ENCODE measurements at places on chromosomes 6 and 20.

DNA sequence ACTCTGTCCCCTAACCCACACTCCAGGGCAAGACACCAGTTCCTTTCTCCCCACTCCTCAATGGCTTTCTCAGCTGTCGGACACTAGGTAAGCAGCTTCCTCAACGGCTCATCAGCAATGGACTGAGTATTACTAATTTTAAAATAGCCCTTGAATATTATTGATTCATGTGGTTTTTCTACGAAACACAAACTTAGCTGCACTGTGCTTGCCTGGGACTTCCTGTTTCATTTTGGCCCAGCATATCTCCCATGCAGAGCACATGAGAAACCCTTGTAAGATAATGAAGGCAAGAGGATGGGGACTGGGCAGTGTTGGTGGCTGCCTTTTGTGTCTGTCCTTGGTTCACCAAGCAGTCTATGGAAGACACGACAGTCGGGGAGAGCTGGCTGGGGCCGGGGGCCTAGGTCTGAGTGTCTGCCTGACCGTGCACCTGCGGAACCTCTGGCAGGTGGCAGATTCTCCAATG lies 48.9 kb downstream of the RNASET2 start:
- no peaks in the 10 kb centered on the region for H3K27me3 ChIP-seq
- H3K36me3 ChIP-seq: no peaks in the 10 kb centered on the region
- no peaks in the 10 kb centered on the region for H3K4me1 ChIP-seq
- no peak overlapping the region for H3K27ac ChIP-seq
- no peak for DNase-seq

DNA sequence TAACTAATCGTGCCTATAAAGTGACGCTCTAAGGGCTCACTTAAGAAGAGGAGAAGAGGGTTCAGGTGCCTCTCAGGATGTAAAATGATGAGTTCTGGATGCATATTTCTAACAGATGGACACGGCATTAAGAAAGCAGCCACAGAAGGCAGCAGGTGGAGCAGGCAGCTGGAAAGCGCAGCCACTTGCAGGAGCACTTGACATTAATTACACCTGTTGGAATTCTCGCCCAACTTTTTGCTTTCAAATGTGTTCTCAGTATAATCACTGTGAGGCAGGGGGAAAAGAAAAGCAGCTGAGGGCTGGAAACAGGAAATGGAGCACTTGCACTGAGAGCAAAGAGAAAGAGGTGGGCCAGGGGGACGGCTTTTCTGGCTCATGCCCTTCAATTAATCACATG lies 164.2 kb downstream of the NKAIN2 start:
- no peak overlapping the region for H3K27ac ChIP-seq
- H3K4me1 ChIP-seq: no peaks in the 10 kb centered on the region

DNA sequence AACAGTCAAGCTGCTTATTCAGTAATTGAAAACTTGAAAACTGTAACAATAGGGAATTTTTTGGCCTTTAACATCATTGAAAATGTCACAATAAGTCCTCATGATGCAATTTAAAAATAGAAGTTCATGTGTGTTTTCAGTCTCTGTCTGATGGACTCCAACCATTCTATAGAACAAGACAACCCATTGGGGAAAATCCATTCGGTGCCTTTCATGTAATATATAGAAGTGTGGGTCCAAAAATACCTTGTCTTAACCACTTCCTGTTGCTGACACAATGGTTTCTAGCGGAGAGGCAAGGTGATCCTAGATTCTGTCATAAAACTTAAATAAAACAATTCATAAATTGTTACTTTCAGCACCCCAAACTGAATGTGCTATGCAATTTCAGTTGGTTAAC lies 1131.3 kb upstream of the MAP3K7 start:
- no peaks in the 10 kb centered on the region for H3K4me1 ChIP-seq
- DNase-seq: no peak
- no peaks in the 10 kb centered on the region for H3K36me3 ChIP-seq
- no peaks in the 10 kb centered on the region for H3K27me3 ChIP-seq

GRCh38 chr6:28864326-28864923 lies 59.4 kb downstream of the TRIM27 start:
- no peaks in the 10 kb centered on the region for H3K27me3 ChIP-seq
- peaks cover 5% of the 10 kb centered on the region for H3K4me1 ChIP-seq
- no peaks in the 10 kb centered on the region for H3K36me3 ChIP-seq
- H3K4me3 ChIP-seq: peak overlapping the region; percentile 90
- no peak for DNase-seq
- peak overlapping the region; percentile 36 for H3K27ac ChIP-seq

DNA sequence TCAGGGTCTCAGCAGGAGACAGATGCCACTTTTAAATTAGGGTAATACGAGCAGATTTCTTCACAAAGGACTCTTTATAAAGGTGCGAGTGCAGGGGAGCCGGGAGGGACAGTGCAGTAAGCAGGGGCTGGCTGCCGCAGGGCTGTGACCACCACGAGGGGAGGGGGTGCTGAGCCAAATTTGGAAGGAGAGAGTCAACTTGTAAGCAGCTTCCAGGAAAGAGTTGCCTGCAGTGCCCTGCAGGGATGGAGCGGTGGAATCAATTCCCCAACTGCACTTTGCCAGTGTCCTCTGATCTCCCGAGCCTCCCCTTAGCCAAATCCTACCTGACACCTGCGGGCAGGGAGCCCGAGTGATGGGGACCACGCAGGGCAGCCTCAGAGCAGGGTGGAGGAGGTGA lies 13.9 kb upstream of the CCDC167 start:
- H3K27me3 ChIP-seq: peaks cover 44% of the 10 kb centered on the region
- H3K4me3 ChIP-seq: no peak overlapping the region
- no peaks in the 10 kb centered on the region for H3K36me3 ChIP-seq

DNA sequence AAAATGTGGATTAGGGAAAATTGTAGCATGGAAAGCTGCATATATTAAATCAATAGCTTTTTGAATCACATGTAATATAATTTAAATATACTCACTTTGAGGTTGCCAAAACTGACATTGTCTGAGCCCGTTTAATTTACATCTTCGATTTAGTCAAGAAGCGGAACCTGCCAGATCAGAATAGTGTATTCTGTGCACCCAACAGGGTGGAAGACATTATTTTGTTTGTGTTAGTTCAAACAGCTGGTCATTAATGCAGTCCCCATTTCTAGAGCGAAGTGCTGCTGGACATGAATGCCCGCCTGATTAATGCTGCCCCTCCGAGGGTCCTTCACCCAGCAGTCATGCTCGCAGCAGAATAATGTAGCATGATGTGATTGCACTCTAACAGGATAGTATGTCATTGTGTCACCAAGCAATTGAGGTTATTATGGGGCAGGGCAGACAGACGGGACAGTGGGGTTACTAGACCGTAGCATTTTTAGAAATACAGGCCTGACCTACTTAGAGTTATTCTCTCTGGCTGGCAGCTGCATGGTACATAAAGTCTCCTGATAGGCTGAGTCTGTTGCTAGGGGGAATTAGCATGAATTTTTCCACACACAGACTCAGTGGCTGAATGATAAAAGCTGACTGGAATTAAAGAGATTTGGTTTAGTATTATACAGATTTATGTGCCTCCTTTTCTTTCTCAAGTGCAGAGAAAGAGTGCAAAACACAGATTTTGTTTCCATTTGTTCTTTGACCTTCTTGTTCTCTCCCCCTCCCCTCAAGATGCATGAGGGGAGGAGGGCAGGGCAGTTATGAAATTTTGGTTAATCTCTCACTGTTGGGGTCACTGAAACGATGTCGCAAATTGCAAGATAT lies 147.1 kb downstream of the PRL start:
- H3K36me3 ChIP-seq: no peaks in the 10 kb centered on the region
- no peaks in the 10 kb centered on the region for H3K27me3 ChIP-seq
- DNase-seq: peak; percentile 66
- peaks cover 20% of the 10 kb centered on the region for H3K4me1 ChIP-seq
- no peak overlapping the region for H3K27ac ChIP-seq

DNA sequence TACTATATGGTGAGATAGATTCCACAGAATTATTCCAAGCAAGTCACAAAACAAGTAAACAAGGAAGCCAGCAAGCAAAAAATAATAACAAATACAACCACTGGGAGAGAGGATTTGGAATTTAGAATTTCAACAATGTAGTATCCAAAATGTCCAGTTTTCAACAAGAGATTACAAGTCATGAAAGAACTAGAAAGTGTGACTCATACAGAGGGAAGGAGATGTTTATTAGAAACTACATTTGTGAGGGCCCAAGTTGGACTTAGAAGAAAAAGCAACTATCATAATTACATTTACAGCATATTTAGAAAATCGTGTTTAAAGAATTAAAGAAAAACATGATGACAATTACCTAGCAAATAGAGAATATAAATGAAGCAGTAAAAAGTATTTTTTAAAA lies 494.6 kb upstream of the ID4 start:
- H3K27ac ChIP-seq: no peak overlapping the region
- H3K27me3 ChIP-seq: no peaks in the 10 kb centered on the region
- H3K4me1 ChIP-seq: no peaks in the 10 kb centered on the region
- peak; percentile 28 for DNase-seq

DNA sequence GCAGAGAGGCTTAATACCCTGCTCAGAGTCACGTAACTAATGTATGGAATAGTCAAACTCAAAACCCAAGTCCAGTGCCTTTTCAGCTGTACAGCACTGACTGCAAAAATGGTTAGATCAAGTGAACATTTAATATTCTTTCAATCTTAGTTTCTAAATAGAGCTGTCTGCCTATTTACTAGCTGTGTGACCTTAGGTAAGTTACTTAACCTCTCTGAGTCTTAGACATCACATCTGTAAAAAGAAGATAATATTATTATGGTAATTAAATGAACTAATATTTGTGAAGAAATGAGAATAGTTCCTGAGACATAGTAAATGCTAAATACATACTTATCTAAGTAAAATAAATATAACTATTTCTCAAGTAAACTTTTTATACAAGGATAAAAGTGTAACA lies 235.5 kb downstream of the SAMD5 start:
- no peak for DNase-seq
- no peaks in the 10 kb centered on the region for H3K4me1 ChIP-seq
- no peaks in the 10 kb centered on the region for H3K27me3 ChIP-seq
- H3K4me3 ChIP-seq: no peak overlapping the region
- H3K36me3 ChIP-seq: no peaks in the 10 kb centered on the region
- no peak overlapping the region for H3K27ac ChIP-seq

DNA sequence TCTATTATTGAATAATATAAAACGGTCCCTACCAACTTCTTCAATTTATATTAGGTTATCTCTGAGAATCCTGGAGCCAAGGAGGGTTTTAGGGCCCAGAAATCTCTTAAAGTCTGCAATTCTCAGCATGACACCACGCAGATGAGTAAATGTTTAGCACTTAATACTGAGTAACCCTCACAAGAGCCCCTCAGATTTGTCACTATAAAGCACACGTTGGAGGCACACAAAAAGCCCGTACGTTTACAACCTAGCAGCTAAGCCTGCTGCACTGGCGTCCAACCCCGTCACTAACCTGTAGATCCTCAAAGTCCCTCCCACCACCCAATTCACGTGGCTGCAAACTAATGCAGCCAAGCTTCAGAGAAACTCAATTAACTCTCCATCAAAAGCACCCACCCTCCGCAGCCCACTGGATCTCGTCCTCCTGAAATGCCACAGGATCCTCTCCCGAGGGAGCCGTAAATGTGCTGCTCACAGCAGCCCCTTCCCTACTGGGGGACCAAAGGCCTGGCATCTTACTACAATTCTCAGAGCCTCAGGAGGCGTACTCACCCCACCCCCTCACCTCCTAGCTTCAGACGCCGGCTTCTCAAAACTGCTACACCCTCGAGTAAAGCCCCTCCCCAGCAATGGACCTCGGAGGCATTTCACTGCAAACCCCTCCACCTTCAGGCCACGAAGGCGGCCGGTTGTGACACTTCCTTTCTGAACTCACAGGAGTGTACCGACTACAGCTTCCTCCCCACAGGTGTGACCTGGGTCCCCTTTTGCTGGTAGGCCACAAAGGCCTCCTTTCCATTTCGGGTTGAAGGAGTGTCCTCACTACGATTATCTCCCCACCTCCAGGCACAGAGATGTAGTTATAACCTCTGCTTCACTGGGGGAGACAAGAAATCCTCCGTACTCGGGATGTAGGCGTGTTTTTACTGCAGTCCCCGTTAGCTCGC lies 909 bp downstream of the CPNE1 start:
- DNase-seq: peak; percentile 14
- peak overlapping the region; percentile 93 for H3K4me3 ChIP-seq

DNA sequence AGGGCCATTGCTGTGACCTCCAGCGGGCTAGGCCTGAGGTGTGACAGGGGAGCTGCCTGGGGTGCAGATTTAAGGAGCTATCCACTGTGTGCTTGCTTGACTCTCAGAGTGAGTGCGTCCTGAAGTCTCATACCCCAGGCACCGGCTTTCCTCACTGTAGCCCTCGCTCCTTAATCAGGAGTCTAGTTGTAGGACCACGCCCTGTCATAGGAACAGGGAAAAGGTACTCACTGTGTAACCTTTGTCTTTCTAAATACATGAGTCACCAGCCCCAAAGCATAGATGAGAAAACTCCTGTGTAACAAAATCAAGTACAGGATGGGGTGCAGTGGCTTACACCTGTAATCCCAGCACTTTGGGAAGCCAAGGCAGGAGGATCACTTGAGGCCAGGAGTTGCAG lies 141.7 kb downstream of the TMEM242 start:
- H3K27ac ChIP-seq: no peak overlapping the region
- H3K36me3 ChIP-seq: peaks cover 5% of the 10 kb centered on the region
- no peaks in the 10 kb centered on the region for H3K27me3 ChIP-seq
- H3K4me1 ChIP-seq: peaks cover 2% of the 10 kb centered on the region
- DNase-seq: no peak

- no peaks in the 10 kb centered on the region for H3K36me3 ChIP-seq
- H3K4me1 ChIP-seq: peaks cover 5% of the 10 kb centered on the region
- no peak for DNase-seq
- H3K4me3 ChIP-seq: no peak overlapping the region
- H3K27ac ChIP-seq: no peak overlapping the region
- H3K27me3 ChIP-seq: no peaks in the 10 kb centered on the region
Measured at GRCh38 chr6:10956776-10957175, 69.9 kb downstream of the SYCP2L start.

- H3K36me3 ChIP-seq: peaks cover 4% of the 10 kb centered on the region
- no peak for DNase-seq
- peak overlapping the region; percentile 29 for H3K4me3 ChIP-seq
- no peak overlapping the region for H3K27ac ChIP-seq
Measured at GRCh38 chr20:57392512-57393271, 1.5 kb downstream of the RBM38 start.

DNA sequence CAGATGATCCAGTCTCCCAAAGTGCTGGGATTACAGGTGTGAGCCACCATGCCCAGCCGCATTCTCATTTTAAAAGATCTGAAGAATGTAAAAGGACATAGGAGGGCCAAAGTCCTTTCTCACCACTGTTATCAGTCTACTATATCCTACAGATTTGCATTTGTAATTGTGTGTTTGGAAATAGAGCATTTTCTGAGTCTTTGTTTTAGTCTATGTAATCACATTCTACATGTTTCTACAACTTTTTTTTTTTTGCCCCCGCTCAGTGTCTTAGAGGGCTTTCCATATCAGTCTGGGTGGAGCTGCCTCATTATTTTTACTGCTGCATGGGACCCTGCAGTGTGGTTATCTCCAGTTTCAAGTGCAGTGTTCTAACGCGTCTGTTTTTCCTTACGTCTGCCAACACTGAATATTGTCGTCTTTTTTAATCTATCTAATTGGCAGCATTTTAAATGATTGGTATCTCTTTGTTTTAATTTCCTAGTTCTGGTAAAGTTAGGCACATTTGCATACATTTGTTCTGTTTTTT lies 7.8 kb downstream of the CUL9 start:
- DNase-seq: no peak
- no peak overlapping the region for H3K27ac ChIP-seq
- H3K36me3 ChIP-seq: peaks cover 21% of the 10 kb centered on the region
- H3K27me3 ChIP-seq: no peaks in the 10 kb centered on the region
- H3K4me3 ChIP-seq: no peak overlapping the region
- H3K4me1 ChIP-seq: no peaks in the 10 kb centered on the region

All from fibroblast of lung (primary cell).